ENCODE measurements at places on chromosomes 11 and 22.

DNA sequence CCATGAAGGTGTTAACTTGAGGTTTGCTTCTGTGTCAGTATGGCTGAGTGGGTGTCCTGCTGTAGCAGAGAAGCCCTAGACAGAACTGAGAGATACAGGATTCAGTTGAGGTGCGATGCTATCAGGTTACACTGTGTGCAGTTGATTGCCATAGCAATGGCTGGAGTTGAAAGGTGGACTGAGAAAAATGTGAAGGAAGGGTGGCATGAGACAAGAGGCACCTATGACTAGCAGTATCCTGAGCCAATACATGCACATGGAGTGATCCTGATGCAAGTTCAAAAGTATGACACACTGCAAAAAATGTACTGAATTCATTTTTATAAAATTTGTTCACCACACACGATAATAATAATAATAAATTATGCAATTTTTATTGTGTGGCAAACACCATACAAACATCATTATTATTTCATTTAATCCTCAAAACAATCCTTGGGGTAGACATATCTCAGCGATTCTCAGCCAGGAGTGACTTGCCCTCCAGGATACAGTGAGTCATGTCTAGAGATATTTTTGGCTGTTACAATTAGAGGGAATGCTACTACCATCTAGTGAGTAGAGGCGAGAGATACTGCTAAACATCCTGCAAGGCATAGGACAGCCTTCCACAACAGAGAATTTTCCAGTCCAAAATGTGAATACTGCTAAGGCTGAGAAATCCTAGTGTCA, 3.9 kb upstream of the PIWIL4 start:
- DNase-seq, result no peak

DNA sequence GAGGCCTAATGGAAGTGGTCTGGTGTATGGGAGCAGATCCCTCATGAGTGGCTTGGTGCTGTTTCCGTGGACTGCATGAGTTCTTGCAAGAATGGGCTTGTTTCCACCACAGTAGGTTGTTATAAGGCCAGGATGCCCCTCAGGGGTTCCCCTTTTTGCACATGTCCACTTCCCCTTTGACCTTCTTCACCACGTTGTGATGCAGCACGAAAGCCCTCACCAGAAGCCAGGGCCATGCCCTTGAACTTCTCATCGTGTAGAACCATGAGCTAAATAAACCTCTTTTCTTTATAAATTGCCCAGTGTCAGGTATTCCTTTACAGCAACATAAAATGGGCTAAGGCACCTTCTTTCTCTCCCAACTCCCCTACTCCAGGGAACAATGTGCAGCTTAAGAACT, 2.8 kb upstream of the NARS2 start:
- DNase-seq, result no peak

DNA sequence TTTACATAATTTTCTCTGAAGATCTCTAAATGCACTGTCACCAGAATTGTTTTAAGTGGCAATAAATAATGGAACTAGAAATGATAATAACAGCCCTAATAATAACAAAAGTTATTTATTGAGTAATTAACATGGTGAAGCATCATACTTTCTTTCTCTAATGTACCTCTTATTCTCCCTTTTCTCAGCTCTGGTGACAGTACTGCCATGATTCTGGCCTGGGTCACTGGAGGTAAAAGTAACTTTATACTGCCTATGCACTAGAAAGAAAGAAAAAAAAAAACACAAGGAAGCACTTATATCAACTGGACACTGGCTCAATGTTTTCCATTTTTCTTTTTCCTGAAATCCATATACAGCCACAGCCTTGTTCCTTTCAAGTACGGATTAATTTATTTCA, 43.7 kb downstream of the CADM1 start:
- DNase-seq, result no peak

- peak; percentile 19 for DNase-seq
Observed at GRCh38 chr11:36265793-36266628, 23.2 kb downstream of the COMMD9 start.

DNA sequence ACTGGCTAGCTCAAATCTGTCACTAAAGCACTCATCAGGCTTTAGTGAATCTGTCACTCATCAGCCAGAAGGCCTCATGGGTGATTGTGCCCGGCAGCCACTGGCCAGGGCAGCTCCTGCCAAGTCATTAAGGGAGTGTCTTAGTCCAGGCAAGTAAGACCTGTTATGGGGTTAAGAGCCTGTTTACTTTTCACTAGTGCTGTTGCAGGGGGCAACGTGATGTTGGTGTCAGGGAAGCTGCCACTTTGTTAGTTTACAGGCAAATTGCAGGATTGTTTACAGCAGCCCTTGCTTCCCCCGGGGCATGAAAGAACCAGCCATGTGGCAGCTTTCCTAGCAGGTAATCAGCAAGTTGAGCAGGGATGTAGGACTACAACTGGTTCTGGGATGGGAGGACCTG, 155.6 kb upstream of the NCAM1 start:
- DNase-seq, result no peak

- DNase-seq, result no peak
Observed at GRCh38 chr11:63666874-63667273, 4.3 kb downstream of the ATL3 start.

DNA sequence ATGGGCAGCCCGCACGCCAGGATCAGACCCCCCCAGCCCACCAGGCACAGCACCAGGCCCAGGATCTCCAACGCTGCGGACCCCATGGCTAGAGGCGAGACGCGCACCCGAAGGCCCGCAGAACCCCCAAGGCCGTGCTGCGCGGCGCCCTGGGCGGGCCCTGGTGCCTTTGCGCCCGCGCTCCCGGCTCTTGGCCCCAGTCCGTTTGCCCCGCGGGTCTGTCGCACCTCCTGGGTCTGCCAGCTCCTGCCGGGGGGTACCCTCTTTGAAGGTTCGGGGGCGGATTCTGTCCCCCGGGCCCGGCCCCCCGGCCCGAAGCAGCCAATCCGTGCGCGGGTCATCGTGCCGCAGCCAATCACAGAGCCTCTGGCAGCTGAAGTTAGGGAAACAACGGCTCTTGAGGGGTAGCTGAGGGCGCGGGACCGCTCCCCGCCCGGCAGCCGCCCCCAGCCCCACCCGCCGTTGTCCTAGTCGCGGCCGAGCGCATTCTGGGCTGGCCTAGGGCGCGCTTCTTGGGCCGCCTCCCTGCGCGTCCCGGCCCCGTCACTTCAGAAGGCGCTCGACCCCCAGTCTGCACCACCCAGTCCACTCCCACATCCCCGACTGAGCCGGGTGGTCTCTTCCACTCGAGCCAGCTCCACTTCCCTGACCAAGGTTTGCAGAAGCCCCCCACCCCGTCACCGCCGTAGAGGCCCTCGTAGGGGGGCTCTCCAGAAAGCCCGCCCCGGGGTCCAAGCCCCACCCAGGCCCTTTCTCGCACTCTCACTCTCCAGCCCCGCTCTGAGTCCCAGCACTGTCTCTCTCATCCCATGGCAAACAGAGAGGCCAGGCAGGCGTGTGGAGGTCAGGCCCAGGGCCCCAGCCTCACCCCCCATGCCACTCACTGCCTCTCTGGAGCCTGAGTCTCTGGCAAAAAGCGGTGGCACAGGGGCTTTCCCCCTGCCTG, at the start of gene CLDN5:
Gene CLDN5 (minus strand): TSS at position 241 of the 946 bp plus-strand sequence. CDS start 155 bp downstream, at position 86.
- no peak for DNase-seq

DNA sequence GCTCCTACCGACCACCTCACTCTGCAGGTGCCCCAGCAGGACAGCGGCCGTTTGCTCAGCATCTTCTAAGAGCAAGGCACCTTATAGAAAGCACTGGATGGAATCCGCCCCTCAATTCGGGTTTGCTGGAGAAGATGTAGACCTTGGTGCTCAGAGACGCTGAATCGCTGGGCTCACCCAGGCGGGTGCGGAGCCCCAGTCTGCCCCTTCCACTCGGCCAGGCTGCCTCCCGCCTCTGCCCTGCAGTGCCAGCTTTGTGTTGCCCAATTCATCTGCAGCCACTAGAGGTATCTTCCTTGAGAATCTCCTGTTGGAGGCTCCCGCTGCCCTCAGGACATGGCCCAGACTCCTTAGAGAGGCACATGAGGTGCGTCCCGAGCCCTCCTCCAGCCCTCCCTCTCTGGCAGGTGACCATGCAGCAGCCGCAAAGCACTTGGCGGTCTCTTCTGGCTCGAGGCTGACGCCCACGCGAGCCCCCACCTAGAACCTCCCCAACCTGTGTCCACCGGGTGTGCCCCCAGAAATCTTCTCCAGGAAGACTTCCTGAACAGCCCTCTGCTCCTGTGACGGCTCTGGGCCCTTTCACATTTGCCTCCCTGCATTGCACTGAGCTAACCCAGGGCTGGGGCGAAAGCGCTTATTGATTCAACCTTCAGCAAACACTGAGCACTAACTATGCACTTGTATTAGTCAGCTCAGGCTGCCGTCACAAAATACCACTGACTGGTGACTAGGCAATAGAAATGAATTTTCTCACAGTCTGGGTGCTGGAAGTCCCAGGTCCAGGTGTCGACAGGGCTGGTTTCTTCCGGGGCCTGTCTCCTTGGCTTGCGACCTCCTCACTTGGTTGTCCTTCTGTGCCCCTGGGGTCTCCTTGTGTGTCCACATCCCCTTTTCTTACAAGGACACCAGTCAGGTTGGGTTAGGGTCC, 117.5 kb downstream of the WNT7B start:
- no peak for DNase-seq

DNA sequence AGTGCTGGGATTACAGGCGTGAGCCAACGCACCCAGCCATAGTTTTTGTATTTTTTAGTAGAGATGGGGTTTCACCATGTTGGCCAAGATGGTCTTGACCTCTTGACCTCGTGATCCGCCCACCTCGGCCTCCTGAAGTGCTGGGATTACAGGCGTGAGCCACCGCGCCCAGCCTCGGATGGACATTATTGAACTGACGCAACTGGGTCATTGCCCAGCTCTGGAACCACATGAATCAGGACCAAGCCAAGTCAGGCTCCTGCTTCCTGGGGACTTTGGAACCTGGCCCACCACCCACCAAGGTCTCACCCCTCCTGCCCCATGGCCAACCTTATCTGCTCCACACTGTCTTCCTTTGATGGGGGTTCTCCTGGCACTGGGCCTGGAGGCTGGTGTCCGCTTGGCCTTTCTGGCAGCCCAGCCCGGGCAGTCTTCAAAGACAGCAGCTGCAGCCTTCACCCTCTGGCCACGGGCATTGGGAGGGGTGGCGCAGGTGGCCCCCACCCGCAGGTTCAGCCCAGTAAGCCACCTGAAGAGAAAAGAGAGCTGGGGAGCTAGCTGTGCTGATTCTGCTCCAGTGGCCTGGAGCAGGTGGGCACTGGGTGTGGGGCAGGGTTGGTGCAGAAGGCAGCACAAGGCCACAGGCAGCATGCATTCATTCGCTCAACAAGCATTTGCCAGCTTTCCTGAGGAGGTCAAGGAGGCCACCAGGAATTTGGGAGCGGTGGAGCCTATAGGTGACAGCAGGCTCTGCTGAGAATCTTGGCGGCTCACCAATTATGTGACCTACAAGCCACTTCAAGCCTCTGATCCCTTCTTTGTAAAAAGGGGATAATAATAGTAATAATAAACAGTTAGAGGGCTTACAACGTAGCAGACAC, 5.7 kb downstream of the CHADL start:
- DNase-seq, result no peak

- no peak for DNase-seq
Observed at GRCh38 chr11:95415837-95416304, 184.9 kb upstream of the SESN3 start.

DNA sequence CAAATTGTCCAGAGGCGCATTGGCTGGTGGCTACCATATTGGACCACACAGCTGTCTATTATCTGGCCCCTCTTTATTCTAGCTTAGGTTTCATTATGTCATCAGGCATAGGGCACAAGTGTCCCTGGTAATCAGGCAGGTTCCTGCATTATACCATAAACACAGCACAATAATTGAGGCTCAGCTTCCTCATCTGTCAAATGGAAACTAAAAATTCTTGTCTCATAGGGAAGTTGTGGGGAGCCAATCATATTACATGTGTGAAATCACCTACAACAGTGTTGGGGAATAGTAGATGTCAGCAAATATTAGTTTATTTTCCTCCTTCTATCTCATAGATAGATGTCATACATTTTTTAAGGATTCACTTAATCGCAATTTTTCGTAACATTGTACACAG, 231.0 kb upstream of the SORL1-AS1 start:
- DNase-seq, result no peak

- no peak for DNase-seq
Observed at GRCh38 chr11:78351193-78351592, 66.4 kb downstream of the GAB2 start.

- no peak for DNase-seq
Observed at GRCh38 chr11:114395736-114396135, 4.6 kb downstream of the C11orf71 start.

DNA sequence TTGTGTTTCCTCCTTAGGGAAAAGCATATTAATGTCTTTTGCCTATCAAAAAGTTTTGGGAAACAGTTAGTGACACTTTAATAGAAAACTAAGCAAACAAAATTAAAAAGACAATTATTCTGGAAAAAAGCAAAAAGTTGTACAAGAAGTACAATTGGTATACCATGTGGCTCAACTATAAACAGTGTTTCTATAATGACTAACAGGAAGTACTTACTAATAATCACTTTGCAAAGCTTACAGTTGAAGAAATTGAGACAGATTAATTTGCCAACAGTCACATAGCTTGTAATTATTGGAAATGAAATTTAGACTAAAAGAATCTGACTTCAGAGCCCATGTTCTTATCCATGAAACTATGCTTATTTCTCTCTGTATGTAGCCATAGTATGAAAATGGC, 24.7 kb downstream of the PPME1 start:
- no peak for DNase-seq

GRCh38 chr22:28829358-28830181, 29.2 kb upstream of the XBP1 start:
- DNase-seq, result peak; percentile 47

DNA sequence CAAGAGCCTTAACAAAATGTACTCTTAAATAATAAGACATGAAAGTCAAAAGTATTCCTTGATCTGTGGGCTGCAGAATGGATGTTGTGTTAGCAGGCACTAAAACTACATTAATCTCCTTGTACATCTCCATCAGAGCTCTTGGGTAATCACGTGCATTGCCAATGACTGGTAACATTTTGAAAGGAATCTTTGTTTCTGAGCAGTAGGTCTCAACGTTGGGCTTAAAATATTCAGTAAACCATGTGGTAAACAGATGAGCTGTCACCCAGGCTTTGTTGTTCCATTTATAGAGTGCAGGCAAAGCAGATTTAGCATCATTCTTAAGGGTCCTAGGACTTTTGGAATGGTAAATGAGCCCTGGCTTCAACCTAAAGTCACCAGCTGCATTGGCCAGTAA, 152.9 kb downstream of the PKNOX2 start:
- no peak for DNase-seq

DNA sequence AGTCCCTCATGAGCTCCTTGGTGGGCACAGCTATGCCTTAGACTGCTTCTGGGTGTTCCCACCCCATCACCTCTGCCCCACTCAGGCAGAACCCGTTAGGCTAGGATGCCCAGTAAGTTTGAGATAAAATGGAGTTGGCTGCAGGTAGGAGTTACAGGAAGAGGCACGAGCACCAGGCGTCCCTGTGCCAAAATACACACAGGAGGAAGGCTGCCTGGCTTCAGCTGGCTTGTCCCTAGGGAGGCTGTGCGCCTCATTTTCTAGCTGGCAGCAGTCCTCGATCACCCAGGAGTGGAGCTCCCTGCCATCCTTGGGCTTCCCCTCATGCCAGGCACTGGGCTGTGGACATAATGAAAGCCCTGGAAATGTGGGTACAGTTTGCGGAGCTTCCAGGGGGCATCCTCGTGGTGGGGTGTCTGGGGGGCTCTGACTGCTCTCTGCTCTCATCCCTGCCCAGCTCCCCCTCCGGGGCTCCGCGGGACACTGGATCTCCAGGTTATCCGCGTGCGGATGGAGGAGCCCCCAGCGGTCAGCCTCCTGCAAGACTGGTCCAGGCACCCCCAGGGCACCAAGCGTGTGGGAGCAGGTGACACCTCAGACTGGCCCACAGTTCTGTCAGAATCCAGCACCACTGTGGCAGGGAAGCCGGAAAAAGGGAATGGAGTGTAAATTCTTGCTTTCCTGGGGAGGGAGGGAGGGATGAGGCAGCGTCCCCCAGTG, 12.3 kb upstream of the MARK2 start:
- DNase-seq, result no peak
